ELF-1 (cell line): ENCODE measurements at places on chromosomes 7 and 10.

GRCh38 chr7:130380861-130381455 is 664 bp downstream of the CPA1 start:
- DNase-seq, result no peak

DNA sequence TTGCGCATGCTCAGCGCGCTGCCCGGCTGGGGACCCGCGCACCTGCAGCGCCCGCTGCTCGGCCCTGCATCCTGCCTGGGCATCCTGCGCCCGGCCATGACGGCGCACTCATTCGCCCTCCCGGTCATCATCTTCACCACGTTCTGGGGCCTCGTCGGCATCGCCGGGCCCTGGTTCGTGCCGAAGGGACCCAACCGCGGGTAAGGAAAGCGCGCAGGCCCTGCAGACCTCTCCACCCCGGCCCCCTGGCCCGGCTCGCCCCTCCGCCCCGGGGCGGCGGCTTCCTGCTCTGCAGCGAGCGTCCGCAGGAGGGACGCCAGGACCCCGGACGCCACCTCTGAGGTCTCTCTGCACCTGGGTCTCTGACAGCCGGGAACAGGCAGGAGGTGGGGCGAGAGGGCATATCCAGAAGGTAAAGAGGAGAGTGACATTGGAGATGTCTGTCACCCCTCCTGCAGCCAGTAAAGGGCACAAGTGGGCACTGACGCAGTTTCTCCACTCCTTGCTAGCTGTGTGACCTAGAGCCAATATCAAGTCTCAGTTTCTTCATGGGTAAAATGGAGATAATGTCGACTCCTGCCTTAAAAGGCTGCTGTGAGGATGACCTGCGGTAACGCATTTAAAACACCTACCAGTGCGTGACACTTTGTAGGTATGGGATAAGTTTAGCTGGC is 338 bp downstream of the ATP6V0E2 start:
- no peak for DNase-seq

- DNase-seq, result peak; percentile 83
Measured at GRCh38 chr10:29634764-29635625, at the start of gene SVIL. Gene SVIL, minus strand, starts transcription at chr10:29634971. Its CDS starts 79,913 bp downstream, at chr10:29555058.

GRCh38 chr7:21953781-21954180 is 8.1 kb upstream of the CDCA7L start:
- DNase-seq, result no peak

DNA sequence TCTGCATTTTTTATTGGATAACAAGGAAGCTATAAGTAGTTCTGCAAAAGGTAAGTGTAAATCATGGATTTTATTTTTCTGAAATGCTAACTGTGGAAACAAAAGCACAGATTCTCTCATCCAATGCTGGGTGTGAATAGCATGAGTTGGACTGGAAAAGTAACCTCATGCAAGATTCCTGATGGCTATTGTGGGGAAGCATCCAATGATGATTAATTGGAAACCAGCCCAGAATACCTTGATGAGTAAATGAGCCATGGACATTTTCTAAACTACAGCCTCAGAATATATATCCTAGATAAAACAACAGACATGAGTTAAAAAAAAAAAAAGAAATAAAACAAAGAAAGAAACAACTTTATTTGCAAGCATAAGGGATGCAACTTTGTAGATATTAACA is 934.6 kb downstream of the CCSER2 start:
- DNase-seq, result no peak

DNA sequence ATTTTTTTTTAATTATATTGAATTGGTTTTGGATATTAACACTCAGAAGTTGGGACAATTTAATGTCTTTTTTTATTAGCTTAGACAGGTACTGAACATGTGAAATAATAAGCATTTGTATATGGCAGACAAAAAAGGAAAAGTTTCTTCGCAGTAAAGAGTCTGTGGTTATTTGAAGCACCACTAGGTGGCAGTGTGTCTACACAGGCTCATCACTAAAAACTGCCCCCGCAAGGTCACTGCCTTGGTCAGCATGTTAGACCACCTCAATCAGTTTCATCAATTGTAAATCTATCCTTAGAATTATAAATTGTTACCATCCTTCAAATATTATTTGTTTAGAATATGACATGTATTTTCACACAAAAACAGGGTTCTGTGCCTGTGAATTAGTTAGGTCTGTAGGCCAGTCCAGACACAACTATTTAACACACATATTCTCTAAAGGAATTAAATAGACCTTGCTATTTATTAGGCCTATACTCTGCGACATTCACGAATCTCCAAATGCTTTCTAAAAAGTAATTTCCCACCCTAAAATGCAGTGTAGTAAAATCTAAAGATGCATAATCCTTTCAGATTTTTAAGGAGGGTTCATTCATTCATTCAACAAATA is 17.0 kb downstream of the PNLIPRP3 start:
- DNase-seq, result peak; percentile 35

DNA sequence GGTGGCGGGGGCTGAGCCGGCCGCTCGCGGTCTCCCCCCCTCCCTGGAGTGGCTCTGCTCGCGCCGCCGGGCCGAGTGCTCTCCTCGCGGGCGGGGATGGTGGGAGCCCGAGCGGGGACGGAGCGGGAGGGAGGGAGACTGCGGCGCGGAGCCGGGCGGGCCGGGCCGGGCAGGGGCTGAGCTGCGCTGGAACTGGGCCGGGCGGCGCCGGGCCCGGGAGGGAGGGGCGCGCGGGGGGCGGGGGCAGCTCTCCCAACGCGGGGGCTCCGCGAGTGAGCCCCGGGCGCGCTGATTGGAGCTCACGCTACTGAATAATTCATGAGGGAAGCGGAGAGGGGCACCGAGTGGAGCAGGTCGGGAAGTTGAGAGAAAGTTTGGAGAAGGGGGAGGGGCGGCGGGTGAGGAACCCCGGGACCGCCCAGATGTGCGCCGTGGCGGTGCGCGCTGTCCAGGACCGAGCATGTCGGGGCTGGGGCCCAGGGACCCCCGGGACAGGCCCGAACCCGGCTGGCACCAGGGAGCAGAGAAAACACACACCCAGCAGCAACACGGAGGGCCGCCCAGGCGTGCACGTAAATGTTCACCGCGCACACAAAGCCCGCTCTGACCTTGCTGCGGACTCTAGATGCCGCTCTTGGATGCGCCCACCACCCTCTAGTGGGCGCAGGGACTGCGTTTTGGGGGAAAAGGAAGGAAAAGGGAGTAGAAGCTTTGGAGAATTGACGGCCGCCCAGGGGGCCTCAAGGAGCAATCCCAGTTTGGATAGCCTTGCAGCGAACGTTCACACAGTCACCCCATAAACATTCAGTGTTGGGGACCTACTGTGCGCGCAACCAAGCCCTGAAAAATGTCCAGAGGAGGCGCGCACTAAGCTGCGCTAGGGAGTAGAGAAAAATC is at the start of gene EPHB4:
EPHB4 (minus strand) TSS at position 194 of the 897 bp plus-strand sequence. CDS start 493 bp downstream, outside the sequence.
- peak; percentile 96 for DNase-seq

- DNase-seq, result peak; percentile 81
Measured at GRCh38 chr10:73433538-73433867, at the start of gene MSS51. Gene MSS51, minus strand, starts transcription at chr10:73433561. Its CDS starts 5,277 bp downstream, at chr10:73428284.
